Stimulated activated CD8-positive, alpha-beta memory T cell treated with anti-CD3 and anti-CD28 coated beads, Interleukin-2, amount 100 ng/mL, for 1 hour (primary cell): ENCODE measurements at places on chromosomes 2 and 18.

DNA sequence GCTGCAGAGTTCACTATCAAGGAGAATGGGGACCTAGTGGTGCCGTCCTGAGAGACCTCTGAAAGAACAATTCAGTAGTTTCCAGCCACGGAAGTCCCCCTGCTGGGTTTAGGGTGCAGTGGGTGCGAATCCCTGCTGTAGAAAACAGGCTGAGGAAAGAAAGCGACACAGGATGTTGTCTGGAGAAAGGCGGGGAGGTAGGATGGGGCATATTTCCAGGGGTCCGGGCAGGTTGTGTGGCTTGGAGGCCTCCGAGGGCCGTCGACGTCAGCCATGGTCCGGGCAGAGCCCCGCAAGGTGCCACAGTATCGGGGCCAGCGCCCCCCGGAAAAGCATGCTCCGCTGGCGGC, 807 bp upstream of the CREB1 start:
- DNase-seq, result no peak

DNA sequence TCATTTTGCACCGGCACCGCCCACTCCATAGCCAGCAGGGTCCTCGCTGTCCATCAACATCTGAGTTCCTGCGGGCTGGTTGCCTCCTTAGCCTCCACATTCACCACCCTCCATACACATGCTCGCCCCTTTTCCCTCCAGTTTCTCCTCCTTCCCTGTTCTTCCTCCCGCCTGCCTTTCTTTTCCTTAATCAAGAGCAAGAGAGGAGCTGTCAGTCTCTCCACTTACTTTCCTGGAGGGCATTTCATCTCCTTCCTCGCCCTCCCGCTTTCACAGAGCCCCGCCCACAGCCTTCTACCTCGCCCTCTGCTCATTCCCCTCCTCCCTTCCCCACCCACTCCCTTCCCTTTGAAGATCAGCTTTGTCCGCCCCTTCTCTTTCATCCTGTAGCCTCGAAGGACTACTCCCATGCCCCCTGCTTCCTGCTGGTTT, 13.8 kb upstream of the ZBTB7C start:
- no peak for DNase-seq

GRCh38 chr2:230225486-230225885, at the start of gene SP140:
SP140 (plus strand) TSS chr2:230225736; CDS start chr2:230225845, 109 bp downstream.
- peak; percentile 56 for DNase-seq

DNA sequence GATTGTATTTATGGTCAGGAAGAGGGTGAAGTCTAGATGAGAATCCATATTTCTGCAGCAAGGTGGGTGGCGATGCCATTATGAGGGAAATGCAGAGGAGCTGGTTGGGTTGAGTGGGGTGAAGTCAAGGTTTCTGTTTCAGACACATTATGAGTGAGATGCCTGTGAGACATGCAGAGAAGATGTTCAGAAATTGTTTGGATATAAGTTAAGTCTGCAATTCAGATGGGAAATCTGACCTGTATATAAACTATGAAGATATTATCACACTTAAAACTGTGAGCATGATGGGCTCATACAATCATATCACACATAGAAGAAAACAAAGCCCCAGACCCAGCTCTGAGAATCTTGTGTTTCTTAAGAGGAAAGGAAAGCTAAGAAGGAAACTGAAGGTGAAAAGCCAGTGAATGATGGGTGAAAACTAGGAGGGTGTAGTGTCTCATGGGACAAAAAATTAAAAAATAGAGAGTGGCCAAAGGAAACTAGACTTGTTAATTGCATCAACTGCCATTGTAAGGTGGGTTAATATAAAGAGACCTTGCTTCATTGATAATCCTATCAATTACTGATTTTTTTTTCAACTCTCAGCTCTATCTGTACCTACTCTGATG, 14.2 kb downstream of the GALNT5 start:
- no peak for DNase-seq

GRCh38 chr2:202171241-202171825, 67.1 kb downstream of the SUMO1 start:
- DNase-seq, result no peak
